Stimulated activated CD4-positive, alpha-beta T cell treated with anti-CD3 and anti-CD28 coated beads, TNF-alpha, amount 100 ng/mL, for 24 hours (primary cell): ENCODE measurements at places on chromosomes 1 and 21.

- no peak for DNase-seq
These were observed 68.1 kb downstream of the RPS6KA1 start for GRCh38 chr1:26597629-26598039.

DNA sequence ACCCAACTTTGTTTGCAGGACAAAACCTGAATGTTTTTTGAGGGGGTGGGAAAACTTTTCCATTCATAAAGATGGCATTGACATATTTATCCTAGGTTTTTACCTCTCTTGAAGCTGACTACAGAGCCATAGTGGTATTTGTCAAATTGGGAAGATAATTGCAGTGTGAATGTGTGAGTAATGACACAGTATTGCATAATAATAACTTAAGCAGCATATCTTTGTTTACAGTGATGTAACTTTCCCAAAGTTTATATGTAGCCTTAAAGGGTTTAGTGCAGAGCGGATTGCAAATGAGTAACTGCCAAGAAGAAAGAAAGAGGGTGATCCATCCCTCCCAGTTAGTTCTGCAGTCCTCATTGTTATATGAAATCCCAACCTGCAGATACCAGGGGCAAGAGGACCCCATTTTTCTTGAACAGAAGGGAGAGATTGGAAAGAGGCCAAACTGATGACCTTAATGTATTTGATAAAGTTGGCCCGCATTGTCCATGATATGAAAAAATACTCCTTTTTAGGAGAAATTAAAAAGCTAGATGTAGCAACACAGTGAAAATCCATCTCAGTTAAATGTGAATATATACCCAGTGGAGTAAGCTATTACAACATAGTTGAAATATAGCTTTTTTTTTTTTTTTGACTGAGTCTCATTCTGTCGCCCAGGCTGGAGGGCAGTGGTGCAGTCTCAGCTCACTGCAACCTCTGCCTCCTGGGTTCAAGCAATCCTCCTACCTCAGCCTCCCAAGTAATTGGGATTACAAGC, 23.7 kb upstream of the NFIA start:
- DNase-seq = no peak

DNA sequence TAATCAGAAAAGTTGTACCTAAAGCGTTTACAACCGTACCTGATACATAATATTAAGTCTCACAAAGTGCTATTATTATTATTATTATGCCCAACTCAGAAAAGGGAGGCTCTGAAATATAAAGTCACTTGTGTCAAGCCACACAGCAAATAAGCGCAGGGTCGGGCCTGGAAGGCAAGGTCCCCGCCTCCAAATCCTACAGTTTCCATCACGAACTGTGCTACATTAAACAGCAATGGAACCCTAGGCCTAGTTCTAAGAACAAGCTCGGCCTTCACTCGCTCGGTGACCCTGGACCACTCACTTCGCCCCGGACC, 549 bp downstream of the PARS2 start:
- DNase-seq = no peak

- no peak for DNase-seq
These were observed 261.6 kb downstream of the PLPP3 start for GRCh38 chr1:56317722-56318121.

DNA sequence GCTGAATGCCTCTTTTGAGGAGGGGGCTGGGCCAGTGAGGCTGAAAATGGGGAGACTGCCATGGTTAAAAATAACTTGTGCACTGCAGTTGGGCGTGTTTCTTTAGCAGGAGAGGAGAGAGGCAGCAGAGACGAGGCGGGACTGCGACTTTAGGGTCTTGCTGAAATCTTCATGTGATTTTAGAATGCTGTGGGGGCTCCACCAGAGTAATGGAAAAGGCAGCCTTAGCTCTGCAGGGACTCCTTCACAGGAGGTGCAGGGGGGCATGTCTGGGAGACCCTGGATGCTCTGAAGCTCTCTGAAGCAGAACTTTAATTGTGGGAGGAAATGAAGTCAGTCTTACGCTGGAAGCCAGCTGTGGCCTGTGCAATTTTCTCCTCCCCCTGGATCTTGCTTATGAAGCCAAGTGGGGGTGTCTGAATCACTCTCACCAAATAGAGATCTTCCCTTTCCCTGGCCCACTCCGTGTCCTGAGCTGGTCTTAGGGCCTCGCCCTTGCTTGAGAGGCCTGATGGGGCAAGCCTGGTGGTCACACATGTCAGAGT, 60.8 kb downstream of the NDUFS5 start:
- DNase-seq = no peak

DNA sequence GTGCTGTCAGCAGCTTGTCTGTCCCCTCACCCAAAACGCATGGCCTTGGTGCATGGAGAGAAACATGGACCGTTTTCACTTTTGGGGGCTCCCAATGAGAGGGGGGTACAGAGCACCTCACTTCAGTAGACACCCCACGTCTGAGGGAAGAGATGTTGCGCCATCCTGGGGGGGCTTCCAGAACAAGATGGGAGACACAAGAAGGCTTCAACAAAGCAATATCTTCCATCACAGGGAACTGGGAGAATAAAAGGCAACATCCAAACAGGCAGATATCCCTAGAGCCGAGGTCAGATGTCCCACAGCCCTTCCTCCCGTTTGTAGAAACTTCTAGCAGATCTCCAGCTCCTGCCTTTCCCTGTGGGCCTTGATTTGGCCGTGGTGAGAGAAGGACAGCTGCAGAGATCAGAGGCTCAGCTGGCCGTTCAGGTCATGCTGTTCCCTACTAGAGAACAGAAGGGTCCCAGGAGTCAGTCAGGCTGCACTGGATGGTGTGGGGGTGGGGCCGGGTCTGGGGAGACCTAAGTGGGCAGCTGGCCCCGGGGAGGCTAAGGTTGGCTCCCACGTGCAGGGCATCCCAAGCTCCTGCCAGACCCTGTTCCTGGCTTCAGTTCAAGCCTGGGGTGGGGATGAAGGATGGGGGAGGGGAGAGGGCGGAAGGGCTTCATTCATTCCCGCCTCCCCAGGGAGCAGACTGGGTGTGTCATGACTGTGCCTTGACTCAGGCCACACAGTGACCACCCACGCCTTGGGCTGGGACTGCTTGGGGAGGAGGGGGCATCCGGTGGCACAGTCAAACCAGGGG, 4.4 kb downstream of the PLOD1 start:
- DNase-seq = no peak

DNA sequence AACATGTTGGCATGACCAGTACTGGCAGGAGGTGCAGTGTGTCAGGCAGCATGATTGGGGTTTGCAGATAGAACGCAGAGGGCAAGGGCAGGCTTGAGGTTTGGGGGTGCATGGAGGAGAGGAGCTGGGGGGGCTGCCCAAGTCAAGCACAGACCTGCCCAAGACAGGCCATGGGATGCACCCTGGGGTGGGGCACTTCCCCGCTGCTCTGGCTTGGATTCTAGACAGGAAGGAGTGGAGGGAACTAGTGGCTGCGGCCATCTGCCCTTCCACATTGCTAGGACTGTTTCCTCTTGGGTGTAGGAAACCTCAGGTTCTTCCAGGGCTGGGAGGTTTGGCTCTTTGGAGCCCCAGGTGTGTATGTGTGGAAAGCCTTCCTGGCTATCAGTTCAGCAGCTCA, 3.0 kb downstream of the PDXK start:
- DNase-seq = no peak

DNA sequence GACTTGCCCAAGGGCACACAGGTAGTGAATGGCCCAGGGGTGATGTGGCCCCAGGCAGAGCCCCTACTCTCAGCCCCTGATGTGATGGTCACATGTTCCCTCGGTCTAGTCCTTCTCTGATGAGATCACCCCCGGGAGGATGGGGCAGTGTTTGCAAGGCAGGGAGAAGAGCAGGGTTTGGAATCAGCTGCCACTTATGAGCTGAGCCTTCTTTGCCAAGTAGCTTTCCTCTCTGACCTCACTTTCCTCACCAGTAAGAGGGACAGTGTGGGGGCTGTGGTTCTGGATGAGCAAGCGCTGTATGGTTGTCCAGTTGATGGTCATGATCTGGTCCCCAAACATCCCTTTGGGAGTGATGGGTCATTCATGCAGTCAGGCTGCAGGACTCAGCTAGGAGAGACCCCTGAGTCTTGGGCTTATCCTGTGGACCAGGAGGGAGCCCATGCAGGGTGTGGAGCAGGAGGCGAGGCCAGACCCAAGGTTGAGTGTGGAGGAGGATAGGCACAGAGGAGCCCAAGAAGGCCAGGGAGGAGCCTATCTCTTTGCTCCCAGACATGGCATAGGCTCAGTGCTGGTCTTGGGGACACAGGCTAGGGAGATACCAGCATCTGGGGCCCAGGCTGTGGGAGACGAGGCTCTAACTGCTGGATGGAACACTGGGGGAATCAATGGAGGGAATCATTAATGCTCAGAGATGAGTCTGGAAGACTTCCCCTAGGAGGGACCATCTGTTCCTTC, 15.9 kb upstream of the PEAR1 start:
- no peak for DNase-seq

DNA sequence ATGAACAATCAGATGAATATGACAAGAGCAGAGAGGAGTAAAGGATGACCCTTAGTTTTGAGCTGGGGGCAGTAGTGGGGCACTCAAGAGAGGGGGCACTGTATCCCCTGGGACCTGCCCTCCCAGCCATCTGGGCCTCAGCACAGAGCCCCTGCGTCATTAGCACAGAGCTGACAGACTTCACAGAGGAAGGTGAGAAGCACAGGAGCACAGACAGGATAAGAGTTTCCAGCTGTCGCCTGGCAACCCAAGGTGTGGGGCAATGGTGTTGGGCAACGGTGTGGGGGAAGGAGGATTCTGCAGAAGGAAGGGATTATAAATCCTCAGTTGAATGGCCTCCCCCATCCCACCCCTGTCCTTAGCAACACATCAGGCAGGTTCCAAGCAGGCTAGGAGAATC, 30.2 kb downstream of the RAB3B start:
- no peak for DNase-seq

- no peak for DNase-seq
These were observed 17.3 kb downstream of the CSF1 start for GRCh38 chr1:109927911-109928321.
